ENCODE measurements at places on chromosomes 16 and 17.

GRCh38 chr17:17944743-17945142, 27.5 kb downstream of the TOM1L2 start:
- DNase-seq, result no peak

- no peak for DNase-seq
Observed at GRCh38 chr17:72588961-72589360, 468.1 kb downstream of the SOX9 start.

DNA sequence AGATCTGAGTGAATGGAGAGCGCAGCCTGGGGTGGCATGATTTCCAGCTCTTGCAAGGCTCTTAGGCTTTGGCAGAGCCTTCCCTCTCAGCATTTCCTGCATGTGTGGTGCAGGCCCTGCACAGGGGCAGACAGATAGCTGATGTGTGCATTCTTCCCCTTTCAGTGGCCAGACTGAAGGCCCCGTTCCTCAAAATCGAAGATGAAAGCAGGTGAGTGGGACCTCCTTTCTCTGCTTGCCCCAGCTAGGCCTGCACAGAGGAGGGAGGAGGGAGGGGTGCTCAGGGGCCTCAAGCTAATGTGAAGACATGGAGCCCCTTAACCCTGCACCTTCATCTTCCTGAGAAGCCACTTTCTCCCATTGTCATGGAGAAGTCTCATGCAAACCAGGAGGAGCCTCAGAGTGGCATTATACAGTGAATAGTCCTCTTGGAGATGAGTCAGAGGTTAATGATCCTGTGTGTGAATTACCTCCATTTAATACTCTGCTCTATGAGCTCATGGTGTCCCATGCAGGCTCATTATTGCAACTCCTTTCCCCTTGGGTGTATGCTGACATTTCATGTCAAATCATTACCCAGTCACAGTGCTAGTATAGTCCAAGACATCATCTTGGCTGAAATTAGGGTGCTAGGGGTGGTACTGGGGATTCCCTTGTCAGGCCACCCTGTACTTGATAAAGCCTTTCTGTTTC, 20.4 kb upstream of the ADAM11 start:
- no peak for DNase-seq

- no peak for DNase-seq
Observed at GRCh38 chr16:50291719-50292565, 25.6 kb downstream of the ADCY7 start.

- DNase-seq, result peak; percentile 22
Observed at GRCh38 chr16:80027007-80027965, 426.7 kb upstream of the MAF start.

DNA sequence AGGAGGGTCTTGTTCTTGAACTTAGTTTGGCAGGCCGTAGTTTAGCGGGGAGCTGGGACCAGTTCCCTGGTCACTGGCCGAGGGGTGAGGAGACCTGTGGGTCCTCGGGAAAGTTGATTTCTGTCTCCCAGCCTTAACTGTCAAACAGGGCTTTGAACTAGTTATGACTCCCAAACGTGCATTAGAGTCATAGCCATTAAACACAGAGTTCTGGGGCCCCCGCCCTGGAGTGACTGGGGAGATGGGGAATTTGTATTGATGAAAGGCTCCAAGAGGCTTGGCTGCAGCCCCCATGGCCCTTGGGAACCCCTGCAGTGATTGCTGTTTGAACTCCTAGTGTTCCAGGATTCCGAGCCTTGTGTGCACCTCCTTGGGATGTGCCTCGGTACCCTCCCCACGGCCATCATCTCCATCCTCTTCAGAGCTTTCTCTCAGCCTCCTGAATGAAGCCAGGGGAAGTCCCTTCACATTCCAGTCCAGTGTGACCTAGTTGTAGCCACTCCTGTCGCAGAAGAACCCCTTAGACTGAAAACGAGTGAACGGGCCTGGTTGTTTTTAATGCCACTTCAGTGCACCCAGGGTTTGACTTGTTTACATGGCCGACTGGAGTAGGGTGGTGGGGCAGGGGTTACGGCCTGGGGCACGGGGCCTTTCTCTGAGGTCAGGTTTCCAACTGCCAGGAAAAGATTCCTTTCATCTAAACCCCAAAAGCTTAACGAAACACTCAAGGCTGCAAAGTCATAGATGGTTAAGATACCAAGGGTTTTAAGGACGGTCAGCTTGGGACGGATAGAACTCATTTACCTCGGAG, 1.4 kb downstream of the MPRIP start:
- peak; percentile 26 for DNase-seq

GRCh38 chr17:39631403-39631802, 4.7 kb downstream of the PPP1R1B start:
- DNase-seq, result no peak

- no peak for DNase-seq
Observed at GRCh38 chr16:76612497-76612896, 335.3 kb downstream of the CNTNAP4 start.

DNA sequence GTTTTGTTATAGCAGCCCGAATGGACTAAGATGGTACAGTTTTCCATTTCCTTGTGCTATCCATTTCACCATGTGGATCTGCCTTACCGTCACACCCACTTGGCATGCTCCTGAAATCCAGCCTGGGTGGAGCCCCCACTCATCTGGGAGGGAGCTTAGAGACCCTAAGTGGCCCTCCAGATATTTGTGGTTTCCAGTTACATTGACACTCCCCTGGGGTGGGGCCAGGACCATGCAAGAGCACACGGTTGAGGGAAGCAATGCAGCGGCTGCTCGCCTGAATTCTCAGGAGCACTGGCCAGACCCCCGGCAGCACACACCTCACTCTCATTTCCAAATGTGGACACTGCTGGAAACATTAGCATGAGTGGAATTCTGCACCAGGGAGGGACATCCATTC, 231.1 kb downstream of the UTP18 start:
- no peak for DNase-seq

- DNase-seq, result peak; percentile 64
Observed at GRCh38 chr16:87464691-87465300, 28.0 kb downstream of the ZCCHC14 start.

GRCh38 chr16:11079652-11080187, 135.4 kb downstream of the CLEC16A start:
- no peak for DNase-seq

GRCh38 chr17:2688351-2689342, 22.9 kb downstream of the CLUH start:
- DNase-seq, result peak; percentile 31

DNA sequence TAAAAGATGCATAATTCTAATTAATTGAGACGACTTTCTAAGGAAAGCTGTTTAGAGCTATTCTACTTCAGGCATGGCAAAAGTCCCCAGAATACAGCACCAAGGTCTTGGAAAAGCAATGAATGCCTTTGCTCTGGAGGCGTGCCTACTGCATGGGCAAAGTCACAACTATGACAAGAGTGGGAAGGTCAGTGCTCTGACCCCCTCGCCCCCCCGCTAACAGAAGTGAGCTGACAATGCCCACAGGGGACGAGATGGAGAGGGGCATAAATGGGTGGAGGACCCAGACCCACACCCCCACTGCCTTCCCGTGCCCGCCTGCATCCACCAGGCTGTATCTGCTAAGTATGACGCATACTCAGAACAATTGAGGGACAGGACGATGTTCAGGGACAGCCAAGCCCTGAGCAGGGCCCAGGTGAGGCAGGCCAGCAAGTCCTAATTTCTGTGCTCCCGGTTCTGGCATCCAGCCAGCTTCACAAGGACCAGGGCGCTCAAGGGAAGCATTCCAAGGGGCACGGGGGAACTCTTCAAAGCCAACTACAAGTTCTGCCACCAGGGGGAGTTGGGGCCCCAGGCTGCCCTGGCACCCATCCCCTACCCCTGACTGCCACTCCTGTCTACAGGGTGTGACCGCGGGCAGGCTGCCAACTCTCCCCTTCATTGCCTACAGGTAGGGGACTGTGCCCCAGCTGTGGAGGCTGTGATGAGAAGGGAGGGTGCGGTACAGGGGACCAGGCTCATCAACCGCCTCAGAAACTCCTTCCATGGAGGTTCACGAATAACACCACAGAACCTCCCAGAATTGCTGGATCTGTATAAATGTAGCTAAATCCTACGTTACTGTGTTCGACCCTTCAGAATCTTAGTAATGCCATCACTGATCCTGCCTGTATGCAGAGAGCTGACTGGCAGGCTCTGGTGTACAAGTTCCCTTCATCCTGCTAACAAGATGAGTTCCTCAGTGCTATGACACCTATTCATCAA, 20.8 kb downstream of the NPRL3 start:
- peak; percentile 46 for DNase-seq

GRCh38 chr16:72612256-72612655, 435.7 kb downstream of the ZFHX3 start:
- no peak for DNase-seq

All from uterus (tissue), 4 donors.